ENCODE measurements at places on chromosomes 13 and 19.

GRCh38 chr13:38090913-38091312, 221.3 kb upstream of the TRPC4 start:
- no peak for DNase-seq

GRCh38 chr13:76822698-76823267, 63.4 kb downstream of the KCTD12 start:
- DNase-seq: no peak

DNA sequence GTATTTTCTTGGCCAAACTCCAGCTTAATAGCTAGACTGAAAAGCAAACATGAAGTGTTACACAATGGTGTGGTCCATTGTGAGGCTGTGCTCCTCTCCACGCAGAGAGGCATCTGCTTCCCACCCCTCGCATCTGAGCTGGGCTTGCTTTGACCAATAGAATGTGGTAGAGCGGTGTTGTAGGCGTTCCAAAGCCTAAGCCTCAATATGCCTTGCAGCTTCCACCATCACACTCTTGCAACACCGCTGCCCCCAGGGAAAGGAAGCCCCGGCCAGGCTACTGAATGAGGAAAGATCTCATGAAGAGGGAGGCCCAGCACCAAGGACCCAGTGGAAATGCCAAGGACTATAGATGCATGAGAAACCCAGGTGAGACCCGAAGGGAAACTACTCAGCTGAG, 9.4 kb downstream of the FLT1 start:
- DNase-seq: no peak

DNA sequence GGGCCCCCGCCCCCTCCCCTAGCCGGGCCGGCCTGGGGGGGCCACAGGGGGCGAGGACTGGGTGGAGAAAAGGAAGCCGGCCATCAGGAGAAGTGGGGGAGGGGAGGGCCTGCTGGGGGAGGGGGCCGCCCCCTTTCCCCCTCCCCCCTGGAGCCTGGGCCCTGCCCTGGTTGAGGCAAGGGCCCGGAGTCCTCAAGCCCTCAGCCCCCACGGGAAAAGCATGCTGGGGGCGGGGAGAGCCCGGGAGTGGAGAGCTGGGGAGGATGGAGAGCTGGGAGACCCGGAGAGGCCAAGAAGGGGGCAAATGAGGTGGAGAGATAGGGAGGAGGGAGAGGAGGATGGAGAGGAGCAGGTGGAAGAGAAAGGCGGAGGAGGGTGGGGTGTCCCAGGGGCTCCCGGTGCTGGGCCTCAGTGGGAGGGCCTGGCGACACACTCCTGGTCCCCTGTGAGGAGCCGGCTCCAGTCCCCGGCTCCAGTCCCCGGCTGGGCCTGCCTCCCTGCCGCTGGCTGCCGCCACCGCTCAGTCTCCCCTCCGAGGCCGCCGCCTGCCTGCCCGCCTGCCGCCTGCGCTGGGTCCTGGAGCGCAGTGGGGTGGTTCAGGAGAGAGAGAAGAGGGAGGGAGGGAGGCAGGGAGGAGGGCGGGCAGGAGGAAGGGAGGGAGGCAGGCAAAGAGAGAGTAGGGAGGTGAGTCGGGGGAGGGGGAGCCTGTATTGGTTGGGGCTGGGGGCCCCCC, at the start of gene GRIK5:
Gene GRIK5 (minus strand): TSS at position 588 of the 733 bp plus-strand sequence. CDS start 4,436 bp downstream, outside the sequence.
- DNase-seq: no peak

DNA sequence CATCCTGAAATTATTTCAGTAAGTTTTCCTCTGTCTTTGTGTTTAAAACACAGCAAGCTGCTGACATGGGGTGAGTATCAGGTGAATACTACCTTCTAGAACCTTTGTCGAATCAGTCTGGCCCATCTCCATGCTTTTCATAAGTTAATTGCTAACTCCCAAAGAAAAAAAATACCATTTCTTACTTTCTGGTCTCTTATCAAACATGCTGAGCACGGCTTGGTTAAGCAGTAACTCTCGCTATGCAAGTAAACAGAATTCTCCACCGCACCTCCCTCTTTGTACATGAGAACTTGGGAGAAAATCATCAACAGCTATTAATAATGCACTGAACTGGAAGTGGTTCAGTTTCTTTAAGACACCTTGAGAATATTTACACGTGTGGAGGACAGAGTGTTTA, 88.6 kb downstream of the FGF9 start:
- no peak for DNase-seq

GRCh38 chr19:50368649-50369570, 3.5 kb upstream of the NAPSA start:
- DNase-seq: peak; percentile 87

DNA sequence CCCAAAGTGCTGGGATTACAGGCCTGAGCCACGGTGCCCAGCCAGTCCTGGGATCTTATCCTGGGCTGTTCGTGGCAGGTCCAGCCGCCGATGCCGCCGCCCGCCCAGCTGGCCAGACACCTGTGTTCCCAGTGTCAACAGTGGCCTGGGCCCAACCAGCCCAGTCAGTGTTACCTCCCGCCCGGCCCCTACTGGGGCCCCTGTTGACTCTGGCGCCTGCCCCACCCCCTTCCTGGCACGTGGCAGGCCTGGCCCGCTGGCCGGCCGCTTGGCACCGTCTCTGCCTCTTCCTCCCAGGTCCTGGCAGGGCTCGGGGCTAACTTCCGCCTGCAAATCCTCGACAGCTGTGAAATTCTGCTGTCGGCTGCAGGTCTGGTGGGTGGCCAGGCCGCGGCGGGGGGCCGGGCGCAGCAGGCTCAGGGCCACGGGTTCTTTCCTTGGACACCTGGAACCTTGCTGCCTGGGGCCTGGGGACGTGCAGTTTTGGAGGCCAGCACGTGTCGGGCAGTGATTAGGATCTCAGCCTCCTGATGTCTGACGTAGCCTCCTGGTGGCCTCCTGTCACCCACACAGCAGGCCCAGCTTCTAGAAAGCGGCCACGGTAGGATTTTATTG, 9.1 kb downstream of the ARID3A start:
- peak; percentile 93 for DNase-seq

DNA sequence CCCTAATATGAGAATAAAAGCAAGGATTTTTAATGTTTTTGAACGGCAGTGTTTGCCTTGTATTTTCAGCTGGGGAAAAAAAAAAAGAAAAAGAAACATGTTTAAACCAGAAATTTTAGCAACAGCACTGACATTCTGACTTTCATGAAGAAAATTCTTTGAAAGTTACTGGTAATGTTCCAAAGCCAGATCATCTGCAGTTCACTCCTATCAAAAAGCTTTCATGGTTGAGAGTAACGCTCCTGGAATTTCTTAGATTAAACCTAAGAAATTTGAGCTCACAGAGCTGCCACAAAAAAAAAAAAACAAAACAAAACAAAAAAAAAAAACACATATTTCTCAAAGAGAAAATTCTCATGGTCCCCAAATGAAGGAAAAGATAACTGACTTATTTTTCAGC, 1106.7 kb downstream of the EFNB2 start:
- DNase-seq: no peak

DNA sequence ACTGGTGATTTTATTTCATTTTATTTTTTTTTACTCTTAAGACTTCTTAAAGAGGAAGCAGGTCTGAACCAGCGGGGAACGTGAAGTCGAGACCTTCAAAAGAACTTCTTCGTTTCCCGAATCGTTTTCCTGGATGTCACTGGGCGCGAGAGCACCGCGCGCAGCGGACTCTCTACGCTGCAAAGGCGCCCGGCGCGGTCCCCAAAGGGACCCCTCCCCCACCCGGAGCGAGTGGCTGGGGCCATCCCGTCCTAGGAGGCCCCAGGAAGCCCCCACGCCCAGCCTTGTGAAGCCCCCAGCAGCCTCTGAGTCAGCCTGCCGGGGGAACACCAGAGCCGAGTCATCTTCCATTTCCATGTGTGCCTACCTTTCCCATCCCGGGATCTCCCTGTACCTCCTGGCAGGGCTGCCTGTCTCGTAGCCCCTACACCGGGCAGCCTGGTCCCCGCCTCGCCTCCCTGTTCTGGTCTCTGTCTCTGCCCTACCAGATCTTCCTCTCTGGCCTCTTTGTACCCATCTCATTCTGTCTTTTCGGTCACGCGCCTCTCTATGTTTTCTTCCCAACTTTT, 608 bp downstream of the CD70 start:
- DNase-seq: no peak

- no peak for DNase-seq
These were observed 348.8 kb downstream of the GPC5 start for GRCh38 chr13:91747186-91747585.

DNA sequence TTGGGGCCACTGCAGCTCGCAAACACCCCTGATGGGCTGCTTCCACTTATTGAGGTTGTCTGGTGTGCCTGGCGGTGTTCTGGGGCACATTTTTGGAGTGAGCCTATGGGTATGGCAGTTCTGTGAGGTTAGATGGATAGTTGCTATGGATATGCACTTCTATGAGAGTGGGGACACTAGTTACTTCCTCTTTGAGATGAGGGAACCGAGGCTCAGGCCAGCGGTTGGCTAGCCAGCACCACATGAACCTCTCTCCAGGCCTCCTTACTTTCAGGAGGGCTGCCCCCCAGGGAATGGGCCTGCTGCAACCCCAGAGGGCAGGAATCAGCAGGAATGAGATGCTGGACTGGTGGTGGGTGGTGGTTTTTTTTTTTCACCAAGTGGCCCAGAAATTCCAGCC, 13.5 kb upstream of the PRR19 start:
- no peak for DNase-seq

DNA sequence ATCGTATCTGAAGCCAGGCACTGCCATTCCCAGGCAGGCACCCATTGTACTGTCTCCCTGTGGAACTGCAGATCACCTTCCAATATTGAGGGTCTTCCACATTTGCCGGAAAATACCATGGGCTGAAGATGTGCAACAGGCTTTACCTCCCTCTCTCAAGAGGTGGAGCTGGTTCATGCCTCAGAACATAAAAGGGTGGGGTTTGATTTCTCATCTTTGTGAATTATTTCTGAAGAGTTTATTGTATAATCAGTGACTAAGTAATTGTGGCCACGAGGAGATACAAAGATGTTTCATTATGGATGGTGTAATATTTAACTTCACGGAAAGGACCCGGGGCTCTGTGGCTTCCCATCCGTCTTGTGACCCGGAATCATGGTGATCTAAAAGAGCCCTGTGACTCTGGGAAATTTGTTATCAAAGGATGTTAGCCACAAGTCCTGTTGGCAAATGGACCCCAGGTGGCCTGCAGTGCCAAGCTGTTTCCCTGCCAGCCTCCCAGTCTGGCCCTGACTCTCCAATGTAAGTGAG, 230.5 kb downstream of the LACC1 start:
- no peak for DNase-seq

- DNase-seq: no peak
These were observed 662.1 kb downstream of the PCDH9 start for GRCh38 chr13:66567899-66568612.

- DNase-seq: no peak
These were observed 396.9 kb downstream of the MYO16 start for GRCh38 chr13:109026266-109026665.

DNA sequence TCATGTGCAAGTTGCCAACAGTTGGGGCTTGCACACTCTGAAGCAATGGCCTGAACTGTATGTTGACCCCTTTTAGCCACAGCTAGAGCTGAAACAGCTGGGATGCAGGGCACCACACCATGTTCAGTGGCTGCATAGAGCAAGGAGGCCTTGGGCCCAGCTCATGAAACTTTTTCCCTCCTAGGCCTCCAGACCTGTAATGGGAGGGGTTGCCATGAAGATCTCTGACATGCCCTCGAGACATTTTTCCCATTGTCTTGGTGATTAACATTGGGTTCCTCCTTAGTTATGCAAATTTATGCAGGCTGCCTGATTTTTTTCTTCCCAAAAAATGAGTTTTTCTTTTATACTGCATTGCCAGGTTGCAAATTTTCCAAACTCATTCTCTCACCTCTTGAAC, 165.1 kb upstream of the PRR20A start:
- DNase-seq: no peak

DNA sequence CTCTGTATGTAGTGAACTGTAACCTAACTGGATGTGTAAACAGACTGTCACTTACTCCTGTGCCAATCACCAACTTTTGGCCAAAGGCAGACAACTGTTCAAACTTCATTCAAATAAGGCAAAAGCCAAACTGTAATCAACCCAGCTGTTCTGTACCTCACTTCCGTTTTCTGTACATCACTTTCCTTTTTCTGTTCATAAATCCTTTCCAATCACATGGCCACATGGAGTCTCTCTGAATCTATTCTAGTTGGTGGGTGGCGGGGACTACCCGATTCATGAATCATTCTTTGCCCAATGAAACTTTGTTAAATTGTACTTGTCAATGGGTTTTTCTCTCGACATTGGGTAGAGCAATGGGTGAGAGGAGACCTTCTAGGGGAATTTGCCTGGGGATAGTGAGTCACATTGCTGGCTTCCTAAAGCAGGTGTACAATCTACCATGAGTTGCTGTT, 178.3 kb upstream of the RFC3 start:
- DNase-seq: no peak

DNA sequence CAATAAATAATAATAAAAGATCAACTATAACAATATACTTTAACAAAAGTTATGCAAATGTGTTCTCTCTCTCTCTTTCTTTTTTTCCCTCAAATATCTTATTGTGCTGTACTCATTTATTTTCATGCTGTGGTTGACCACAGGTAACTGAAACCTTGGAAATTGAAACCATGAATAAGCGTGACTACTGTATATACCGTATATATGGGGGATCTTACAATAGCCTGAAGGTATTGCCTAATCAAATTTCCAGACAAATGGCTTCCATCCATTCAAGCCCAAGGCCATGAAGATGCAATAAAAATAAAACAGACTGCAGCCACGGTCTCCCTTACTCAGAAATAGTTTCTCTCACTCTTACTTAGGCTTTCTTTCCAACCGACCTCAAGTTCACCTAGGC, 98.3 kb downstream of the SLITRK6 start:
- no peak for DNase-seq

- DNase-seq: no peak
These were observed 135.0 kb downstream of the IER2 start for GRCh38 chr19:13284929-13285928.

DNA sequence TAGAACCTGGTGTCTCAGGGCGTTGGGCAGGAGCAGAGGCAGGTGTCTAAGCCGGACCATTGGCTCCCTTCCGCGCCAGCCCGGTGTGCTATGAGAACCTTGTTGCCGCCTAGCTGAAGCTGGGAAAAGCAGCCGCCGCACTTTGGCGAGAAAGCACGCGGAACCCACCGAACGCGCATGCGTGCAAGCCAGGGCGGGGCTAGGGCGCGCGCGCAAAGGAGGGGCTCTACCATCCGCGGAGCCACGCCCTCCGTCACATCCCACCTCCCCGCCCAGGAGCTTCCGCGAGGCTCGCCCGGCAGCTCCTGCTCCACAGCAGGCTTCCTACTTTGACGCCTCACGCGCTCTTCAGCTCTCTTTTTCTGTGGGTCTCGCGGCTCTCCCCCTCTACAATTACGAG, 51.3 kb downstream of the WDR87 start:
- DNase-seq: no peak

DNA sequence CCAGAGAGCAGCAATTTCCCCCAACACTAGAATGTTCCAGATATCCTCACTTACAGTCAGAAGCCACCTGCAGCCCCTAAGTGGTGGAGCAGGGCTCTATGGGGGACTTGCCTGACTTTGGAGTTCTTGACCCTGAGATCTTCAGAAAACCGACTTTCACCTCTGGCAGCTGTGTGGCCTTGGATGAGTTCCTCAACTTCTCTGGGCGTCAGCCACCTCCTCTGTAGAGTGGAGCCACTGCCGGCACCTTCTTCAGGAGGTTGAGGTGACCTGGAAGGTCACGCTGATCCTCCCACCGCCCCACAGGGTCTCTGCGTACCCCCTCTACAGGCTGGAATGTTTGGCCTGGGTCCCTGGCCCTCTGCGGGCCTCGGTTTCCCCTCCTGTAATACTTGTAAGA, 7.1 kb upstream of the FUT5 start:
- DNase-seq: no peak
